ENCODE measurements at places on chromosomes 13 and 19.

DNA sequence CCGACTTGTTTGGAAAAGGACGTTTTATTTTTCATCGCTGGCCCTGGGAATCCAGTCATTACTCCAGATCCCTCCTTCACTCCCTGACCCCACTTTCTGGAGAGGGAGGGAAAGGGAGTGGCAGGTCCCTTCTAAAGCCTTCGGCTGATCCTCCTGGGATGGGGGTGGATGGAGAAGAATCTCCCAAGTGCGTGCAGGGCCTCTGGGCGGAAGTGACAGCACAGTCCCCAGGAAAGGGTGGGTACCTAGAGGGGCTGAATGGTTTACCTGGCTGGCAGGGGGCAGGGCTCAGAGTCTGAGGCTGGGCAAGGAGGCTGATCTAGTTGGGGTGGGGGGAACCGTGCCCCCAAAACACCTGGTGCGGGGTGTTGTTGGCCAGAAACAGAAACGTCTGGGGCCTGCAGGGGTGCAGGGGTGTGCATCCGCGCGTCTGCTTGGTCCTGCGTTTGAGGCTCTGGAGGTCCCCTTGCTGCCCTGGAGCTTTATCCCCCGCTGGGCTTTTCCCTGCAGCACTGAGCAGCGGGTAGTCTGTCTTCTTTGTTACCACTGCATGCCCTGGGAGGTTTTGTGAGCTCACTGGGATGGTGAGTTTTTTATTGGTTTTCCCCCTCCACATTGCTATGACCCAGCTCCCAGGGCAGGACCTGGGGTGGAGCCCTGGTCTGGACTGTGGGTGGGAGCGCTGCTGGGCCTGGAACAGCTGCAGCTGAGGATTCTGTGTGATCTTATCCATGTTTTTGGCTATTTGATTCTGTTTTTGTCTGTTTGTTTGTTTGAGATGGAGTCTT is 3.0 kb upstream of the ZNF628 start:
- no peak for DNase-seq

DNA sequence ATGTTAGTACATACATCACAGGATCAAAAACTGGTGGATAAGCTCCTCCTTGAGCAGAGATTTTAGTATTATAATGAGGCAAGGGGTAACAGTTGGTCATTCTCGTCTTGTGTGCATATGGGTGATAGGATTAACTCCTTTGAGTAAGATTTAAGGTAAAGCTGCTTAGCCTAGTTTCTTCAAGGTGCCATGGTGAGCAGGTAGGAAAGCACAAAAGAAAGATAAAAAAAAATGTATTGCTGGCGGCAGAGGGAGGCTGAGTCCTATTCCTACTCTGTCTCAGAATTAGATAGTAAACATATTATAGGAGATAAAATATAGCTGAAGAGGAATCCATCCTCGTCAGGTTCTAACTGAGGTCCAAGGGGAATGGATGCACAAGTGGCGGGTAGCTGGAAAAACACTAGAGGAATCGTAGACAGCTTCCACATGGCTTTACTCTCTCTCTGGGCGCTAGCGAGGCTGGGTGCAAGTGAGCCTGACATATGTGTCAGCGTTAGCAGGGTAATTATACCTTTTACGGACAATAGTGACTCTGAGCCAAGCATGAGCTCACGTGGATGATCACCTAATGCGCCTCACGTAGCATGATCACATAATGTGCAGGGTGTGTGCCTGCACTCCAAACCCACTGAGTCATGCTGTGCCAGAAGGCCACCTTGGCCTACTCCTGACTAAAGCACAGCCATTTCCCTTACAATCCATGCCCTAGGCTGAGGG is 734.3 kb upstream of the MIR17HG start:
- no peak for DNase-seq

GRCh38 chr19:31392464-31392863 is 43.2 kb upstream of the TSHZ3 start:
- DNase-seq = no peak

DNA sequence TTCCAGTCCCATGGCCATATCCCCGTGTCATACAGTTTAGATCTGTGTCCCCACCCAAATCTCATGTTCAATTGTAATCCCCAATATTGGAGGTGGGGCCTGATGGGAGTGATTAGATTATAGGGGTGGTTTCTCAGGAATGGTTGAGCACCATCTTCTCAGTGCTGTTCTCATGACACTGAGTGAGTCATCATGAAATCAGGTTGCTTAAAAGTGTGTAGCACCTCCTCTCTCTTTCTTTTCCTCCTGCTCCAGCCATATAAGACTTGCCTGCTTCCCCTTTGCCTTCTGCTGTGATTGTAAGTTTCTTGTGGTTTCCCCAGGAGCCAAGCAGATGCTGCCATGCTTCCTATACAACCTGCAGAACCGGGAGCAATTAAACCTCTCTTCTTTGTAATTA is 197.8 kb downstream of the NALCN start:
- no peak for DNase-seq

DNA sequence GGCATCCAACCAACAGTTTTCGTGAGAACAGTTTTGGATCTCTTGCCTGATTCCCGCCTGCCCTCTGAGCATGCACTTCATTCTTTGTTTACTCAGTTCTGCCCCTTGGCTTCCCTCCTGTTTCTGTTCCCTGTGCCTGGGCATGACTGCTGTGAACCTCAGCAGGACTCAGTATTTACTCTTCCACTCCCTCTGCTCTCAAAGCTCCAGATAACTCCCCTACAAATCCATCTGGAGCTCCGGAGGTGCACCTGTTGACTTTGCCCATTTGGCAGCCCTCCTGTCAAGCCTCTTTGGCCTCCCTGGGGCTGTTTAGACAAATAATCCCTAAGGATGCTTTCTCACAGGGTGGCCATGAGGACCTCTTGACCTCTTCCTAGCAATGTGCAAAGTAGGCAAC is 34.2 kb upstream of the ARGLU1 start:
- DNase-seq = no peak

- DNase-seq = no peak
Measured at GRCh38 chr13:24900507-24900906, 136.5 kb downstream of the RNF17 start.

- DNase-seq = no peak
Measured at GRCh38 chr13:28423010-28423409, 71.9 kb downstream of the FLT1 start.

GRCh38 chr13:29817604-29818378 is 32.6 kb downstream of the UBL3 start:
- DNase-seq = no peak

- DNase-seq = no peak
Measured at GRCh38 chr19:31938675-31939074, 406.7 kb upstream of the ZNF507 start.

DNA sequence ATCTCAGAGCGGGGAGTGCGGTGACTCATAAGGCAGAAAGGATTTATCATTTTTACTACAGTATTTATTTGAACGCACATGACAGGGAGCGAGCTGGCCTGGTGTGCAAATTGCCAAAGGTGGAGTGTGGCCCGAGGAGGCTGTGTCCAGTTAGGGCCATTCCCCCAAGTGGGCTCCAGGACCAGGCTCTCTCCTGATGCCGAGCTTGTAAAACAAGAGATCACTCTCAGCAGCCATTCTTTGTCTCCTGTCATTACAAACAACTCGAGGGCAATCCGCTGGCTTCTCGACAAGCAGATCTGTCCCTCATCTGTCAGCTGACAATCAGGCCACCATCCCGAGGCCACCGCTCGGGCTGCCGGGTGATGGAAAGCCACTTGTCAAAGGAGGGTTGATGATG is 418.9 kb downstream of the ZNF536 start:
- no peak for DNase-seq

- no peak for DNase-seq
Measured at GRCh38 chr13:43411741-43412140, 375.0 kb downstream of the ENOX1 start.

GRCh38 chr19:27962264-27962663 is 1250.7 kb downstream of the UQCRFS1 start:
- DNase-seq = no peak

GRCh38 chr19:6532244-6532999 is 1.6 kb downstream of the TNFSF9 start:
- DNase-seq = no peak

- no peak for DNase-seq
Measured at GRCh38 chr13:97234236-97234635, 12.1 kb downstream of the MBNL2 start.

- no peak for DNase-seq
Measured at GRCh38 chr13:110274687-110275086, 32.3 kb downstream of the COL4A1 start.

DNA sequence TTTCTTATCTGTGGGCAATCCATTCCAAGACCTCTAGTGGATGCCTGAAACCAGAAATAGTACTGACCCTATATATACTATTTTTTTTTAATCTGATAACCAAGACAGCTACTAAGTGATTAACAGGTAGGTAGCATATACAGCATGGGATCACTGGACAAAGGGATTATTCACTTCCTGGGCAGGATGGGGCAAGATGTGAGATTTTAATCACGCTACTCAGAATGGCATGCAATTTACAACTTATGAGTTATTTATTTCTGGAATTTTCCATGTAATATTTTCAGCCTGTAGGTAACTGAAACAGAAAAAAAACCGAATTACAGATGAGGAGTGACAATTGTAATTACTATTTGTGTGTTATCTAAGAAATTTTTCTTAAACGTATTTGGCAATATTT is 41.2 kb downstream of the ZIC2 start:
- no peak for DNase-seq

- DNase-seq = no peak
Measured at GRCh38 chr19:42069619-42070351, at the start of gene GRIK5. Gene GRIK5 (minus strand): TSS chr19:42070206. CDS start chr19:42065770, 4,436 bp downstream.

DNA sequence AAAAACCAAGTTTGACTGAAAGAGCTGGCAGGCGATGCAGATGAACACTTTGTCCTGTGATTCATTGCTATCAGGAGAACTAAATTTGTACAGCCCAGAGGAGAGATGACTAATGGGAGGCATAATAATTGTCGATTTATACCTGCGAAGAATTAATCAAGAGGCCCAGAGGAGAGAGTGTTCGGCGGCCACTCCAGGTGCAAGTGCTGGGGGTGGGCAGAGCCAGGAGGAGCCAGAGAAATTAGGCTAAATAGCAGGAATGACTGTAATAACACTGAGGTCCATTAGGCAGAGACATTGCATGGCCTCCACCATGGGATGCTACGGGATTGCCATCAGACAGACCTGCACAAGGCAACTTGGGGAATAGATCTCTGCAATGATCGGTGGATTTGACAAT is 107.7 kb upstream of the UQCRFS1 start:
- no peak for DNase-seq

DNA sequence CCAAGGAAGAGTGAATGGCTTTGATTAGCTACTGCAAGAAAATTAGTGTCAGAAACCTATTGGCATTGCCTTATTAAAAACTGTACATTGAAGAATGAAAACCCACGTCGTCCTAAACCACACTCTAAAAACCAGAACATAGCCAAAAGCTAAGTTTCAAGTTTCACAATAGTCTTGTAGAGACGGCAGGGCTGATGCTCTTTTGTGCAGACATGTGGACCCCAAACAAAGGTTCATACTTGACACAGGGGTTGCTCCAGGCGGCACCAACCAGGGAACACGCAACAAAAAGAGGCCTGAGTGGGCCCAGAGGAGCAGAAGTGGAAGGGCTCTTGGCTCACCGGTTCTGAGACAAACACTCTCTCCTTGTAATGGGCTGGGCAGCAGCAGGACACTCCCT is 28.6 kb upstream of the MIR17HG start:
- no peak for DNase-seq

GRCh38 chr13:40794414-40795368 is 5.3 kb downstream of the SLC25A15 start:
- DNase-seq = no peak

GRCh38 chr19:53511933-53512374 is 26.0 kb upstream of the ZNF331 start:
- DNase-seq = peak; percentile 54

DNA sequence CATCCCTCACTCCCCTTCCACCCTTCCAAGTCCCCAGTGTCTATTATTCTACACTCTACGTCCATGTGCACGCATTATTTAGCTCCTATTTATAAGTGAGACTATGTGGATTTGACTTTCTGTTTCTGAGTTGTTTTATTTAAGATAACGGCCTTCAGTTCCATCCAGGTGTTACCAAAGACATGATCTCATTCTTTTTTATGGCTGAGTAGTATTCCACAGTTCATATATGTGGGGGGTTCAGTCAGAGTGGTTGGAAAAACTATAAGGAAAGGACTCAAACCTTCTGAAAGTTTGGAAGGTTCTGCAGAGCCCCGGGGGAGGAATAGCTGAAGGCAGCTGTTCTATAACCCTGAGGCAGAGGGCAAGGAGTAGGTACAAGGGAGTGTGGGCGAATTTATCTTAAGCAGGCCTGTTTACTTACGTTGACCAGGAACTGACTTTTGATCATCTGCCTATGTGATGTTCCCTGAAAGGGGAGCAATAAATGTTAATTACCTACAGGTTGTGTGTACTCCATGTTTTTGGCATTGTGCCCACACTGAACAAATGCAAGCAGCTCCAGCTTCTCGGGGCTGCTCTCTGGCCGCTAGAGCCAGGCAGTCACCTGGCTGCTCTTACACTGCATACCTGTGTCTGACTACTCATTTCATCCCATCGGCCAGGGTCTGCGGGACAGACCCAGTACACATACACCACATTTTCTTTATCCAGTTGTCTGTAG is 13.5 kb upstream of the ADGRE1 start:
- DNase-seq = no peak
